Choroid plexus epithelial cell (primary cell): ENCODE measurements at places on chromosomes 3 and 15.

GRCh38 chr3:12522721-12523120 lies 22.6 kb downstream of the MKRN2OS start:
- DNase-seq, result no peak

GRCh38 chr3:188680189-188680588 lies 491.6 kb upstream of the TPRG1 start:
- DNase-seq, result peak; percentile 50

GRCh38 chr3:53312832-53313231 lies 34.5 kb downstream of the DCP1A start:
- DNase-seq, result no peak

- no peak for DNase-seq
Observed at GRCh38 chr3:111590143-111590491, 5.0 kb downstream of the ZBED2 start.

DNA sequence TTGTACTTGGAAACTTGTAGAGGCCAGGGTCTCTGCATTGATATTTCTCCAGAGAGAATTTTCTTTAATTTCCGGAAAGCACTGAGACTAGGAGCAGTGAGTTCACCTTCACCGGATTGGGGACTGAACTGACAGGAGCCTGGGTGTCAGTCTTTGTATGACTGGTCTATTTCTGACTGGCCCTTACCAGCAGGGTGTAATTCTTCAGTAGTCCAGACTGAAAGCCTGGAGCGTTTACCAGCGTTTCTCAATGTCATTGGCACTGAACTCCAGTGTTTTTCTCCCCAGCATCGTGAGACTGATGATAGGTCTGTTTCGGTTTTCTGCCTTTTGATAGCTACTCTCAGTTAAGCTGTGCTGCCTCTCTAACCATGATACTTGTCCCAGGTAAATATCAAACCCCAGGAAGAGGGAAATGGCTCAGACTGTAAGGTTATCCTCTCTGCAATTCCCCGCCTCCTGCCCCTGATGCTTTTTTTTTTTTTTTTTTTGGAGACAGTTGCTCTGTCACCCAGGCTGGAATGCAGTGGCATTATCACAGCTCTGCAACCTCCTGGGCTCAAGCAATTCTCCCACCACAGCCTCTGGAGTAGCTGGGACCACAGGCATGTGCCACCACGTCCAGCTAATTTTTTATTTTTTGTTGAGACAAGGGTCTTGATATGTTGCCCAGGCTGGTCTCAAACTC lies 103.6 kb downstream of the CACNA2D3 start:
- no peak for DNase-seq

- DNase-seq, result no peak
Observed at GRCh38 chr3:53412953-53413352, 65.6 kb upstream of the DCP1A start.

GRCh38 chr3:194161131-194162045 lies 25.4 kb downstream of the HES1 start:
- DNase-seq, result no peak

DNA sequence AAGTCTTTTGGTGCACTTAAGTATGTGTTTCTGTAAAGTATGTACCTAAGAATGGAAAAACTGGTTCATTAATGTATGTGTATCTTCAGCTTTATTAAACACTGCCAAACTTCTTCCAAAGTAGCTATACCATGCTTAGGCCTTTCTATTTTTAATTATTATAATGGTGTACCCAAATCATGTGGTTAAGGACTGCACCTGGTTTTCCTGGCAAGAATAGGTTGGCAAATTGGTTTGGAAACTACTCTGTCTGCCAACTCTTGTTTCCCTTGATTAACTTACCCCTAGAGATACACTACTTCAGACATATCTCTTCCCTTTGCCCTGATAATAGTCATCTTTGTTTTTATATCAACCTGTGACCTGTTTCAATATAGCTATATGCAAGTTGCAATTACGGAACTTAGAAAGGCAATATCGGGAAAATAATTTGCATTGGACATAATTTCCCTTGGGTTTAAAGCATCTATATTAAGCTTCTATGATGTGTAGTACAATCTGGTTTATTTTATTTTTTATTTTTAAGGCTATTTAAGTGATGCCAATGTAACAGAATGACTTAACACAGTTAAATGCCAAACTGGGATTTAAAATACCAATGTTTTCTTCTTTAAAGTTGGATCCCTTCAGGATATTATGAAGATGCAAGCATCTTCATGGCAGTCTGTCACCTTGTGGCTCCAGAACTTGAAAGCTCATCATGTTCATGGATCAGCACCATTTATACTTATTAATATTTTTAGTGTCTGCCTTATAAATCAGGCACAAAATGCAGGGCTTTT lies 40.6 kb upstream of the TMEM108 start:
- DNase-seq, result no peak

DNA sequence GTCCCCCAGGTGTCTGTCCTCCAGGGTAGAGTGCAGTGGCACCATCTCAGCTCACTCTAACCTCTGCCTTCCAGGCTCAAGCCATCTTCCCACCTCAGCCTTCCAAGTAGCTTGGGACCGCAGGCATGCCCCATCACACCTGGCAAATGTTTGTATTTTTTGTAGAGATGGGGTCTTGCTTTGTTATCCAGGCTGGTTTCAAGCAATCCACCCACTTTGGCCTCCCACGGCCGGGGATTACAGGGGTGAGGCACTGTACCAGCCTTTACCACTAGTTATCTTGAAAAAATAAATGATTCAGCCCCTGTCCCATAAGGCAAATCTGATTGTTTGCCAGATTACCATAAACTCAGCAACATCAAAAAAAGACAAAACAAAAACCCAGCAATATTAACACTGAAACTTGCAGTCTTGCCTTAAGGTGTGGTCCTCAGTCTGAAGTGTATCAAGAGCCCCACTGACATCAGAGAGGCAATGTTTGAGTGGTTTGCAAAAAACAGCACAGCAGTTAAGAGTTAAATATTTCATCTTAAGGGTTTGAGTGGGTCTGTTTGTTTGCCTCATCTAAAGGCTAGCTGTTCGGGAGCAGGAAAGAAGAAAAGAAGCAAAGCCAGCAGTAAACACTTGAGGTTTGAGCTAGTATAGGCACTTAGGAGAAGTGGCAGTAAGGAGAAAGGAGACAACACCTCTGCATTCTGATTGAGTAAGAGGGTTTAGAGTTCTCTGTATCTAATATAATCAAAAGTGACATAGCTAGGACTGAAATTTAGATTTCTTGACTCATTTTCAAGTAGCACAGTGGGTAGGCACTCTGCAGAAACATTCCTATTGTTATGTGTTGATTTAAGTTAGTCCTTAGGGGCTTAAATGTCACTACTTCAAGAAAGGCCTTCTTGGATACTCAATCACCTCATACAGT lies 26.3 kb upstream of the EDEM1 start:
- DNase-seq, result peak; percentile 19

- no peak for DNase-seq
Observed at GRCh38 chr15:99959326-99959725, 226.1 kb upstream of the LYSMD4 start.

DNA sequence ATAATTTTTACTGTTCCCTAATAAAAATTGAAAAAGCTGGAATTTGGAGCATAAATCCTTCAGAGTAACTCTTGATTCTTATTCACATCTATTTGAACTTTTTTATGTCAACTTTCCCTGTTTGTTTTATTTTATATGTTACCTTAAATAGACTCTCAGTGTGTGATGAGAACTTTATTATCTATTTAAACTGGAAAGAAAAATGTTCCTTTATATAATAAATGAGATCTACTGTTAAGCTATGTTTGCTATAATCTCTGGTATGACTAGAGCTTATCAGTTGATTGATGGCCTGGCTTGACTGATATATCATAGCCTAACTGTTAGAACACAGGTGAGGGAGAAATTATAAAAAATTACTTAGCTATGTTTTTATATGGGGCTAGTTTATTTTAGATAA lies 330.6 kb upstream of the EPHA6 start:
- DNase-seq, result no peak

- peak; percentile 83 for DNase-seq
Observed at GRCh38 chr3:45760878-45761711, 35.2 kb downstream of the SLC6A20 start.

DNA sequence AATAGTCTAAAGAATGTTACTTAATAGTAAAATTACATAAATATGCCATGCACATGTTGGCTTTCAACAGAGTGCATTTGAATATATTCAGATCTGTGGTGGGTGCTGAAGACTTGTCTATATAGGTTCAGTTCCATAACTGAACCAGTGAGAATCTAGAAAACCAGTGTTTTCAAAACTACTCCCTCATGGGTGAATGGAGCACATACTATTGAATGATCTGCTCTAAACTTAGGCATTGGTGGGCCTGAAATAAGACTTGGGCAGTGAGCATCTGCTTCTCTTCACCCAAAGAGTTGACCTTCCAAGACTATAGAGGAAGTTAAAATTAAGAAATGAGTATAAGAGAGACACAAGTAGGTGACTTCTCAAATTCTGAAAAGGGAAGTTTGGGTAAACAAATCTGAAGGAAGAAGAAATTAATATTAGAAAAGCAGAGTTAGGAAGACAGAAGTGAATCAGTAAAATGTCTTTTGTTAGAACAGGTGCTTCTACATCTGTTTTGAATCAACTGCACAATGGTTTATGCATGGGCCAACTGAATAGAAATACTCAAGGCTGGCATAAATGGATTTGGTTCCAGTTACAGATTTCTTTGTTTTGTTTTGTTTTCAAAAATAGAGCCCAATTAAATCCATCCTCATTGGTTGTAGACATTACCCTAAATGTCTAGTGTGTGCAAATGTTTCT lies 19.3 kb downstream of the ALCAM start:
- DNase-seq, result no peak

DNA sequence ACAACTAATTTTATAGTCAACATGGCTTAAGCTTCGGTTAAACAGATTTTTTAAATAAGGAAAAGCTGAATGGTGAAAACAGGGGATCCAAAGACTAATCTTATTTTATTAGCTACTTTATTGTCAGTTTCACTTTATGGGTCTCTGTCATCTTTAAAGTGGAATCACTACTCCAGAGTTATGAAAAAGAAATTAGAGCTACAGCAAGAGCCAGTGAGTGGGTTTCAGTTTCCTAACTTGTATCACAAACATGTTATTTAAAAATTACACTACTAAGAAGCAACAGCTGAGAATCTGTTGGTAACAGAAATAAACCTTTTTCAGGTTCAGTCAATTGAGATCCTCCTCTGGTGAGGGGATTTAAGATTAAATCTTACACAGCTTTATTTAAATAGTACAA lies 10.0 kb downstream of the PHC3 start:
- DNase-seq, result no peak

GRCh38 chr3:197297002-197297401 lies 1.4 kb downstream of the DLG1 start:
- no peak for DNase-seq

DNA sequence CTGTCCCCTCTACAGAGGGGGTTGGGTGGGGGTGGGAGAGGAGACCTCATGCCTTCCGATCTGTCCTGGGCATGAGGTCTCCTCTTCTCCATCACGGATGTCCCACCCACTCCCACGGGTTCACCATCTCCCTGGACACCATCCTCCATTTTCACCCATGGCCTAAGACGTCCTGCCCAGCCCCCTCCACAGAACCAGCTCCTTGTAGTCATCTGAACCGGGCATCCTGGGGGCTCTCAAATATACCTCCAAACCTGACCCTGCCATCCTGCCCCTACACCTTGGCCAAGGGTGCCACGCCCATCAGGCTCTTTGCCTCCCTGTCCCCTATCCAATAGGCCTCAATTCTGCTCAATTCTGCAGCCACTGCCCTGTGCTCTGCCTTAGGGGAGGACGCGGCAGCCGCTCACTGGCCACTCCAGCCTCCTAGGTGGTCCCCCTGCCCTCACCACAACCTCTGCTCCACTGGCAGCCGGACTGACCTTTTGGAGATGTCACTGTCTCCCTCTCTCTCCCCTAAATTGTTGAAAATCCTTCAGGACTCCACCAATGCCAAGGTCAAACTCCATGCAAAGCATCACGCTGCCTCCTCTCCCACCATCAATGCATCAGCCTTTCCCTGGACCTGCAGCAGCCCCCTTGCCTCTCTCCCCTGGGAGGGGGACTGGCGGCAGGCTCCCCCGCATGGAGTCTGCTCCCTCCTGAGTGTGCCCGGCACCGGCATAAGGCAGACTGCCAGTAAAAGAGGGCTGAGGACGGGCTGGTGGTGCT lies 9.4 kb upstream of the ANPEP start:
- no peak for DNase-seq

- DNase-seq, result peak; percentile 52
Observed at GRCh38 chr3:144923046-144923775, 951.6 kb downstream of the DIPK2A start.
